ENCODE measurements at places on chromosomes 5 and 9. TPM values are rescaled to one million over a fixed set of nuclear protein-coding genes. Genes with fewer than 3 reads are reported as not detected.

DNA sequence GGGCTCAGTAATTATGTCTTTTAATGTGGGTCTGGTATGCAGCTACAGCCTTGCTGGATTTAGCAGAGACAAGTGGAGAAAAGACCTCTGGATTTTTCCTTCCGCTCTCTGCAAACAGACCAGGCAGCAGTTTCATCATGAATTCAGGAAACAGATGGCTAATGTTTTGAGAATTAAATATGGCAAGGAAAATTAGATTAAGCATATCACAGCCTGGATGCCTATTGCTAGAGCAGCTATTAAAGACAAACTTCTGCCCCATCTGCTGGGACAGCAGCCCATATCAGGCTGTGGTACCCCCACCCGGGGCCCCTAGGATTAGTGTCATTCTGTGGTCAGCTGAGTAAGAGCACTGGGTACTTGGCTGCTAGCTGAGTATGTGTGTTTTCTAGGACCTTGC, 6.2 kb downstream of the SKP2 start:
- no peak overlapping the region for H3K4me3 ChIP-seq
- no peaks in the 10 kb centered on the region for H3K36me3 ChIP-seq

DNA sequence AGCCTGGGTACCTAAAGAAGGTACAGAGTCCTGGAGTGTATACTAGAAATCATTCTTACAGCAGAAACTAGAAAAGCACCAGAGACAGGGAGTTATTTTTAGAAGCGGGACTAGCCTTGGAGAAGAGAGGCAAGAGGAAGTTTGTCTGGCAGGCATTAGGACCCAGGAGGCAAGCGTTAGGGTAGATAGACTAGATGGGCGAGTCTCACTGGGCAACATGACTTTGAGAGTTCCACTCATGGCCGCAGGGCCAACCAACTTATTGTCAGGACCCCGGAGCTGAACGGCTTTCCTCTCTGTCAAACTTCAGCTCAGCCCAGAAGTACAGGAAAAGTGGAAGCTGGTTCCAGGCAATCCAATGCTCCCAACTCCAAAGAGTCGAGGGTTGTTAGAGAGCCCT, 34.1 kb upstream of the NPR3 start:
- no peaks in the 10 kb centered on the region for H3K27me3 ChIP-seq
- H3K4me1 ChIP-seq: no peaks in the 10 kb centered on the region
- no peak for DNase-seq
- H3K4me3 ChIP-seq: no peak overlapping the region
- no peak overlapping the region for H3K27ac ChIP-seq

CARD6 gene
- total RNA-seq: 16.1 TPM

PCDHA11 gene
- total RNA-seq: 3.4 TPM

SEMA6A gene
- total RNA-seq: 33.9 TPM

DNA sequence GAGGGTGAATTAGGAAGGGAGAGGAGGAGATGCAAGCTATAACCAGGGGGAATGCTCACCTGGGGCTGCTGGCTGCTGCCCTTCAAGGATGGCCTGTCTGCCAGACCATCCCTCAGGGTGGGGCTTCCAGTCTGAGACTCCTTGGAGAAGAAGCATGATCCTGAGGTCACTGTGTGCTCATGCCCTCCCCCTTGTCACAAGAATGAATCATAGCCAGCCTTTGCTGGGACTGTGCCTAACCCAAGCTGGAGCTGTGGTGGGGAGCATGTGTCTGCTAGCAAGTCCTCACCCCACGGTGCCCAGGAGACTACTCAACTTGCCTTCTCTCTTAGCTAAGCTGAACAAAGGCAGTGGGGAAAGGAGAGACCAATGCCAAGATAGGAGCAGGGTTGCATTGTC, 463.6 kb downstream of the SPOCK1 start:
- no peaks in the 10 kb centered on the region for H3K4me1 ChIP-seq
- H3K36me3 ChIP-seq: no peaks in the 10 kb centered on the region
- H3K4me3 ChIP-seq: no peak overlapping the region
- no peaks in the 10 kb centered on the region for H3K27me3 ChIP-seq

TEX48 gene
- not detected for total RNA-seq

C9orf43 gene
- 0.66 TPM for total RNA-seq

- no peaks in the 10 kb centered on the region for H3K27me3 ChIP-seq
- no peaks in the 10 kb centered on the region for H3K4me1 ChIP-seq
- no peak for DNase-seq
- H3K36me3 ChIP-seq: no peaks in the 10 kb centered on the region
- no peak overlapping the region for H3K27ac ChIP-seq
Observed at GRCh38 chr5:11000515-11001353, 239.7 kb upstream of the DAP start.

NAA35 gene
- 21.0 TPM for total RNA-seq

PLEKHG4B gene
- total RNA-seq: not detected

DNA sequence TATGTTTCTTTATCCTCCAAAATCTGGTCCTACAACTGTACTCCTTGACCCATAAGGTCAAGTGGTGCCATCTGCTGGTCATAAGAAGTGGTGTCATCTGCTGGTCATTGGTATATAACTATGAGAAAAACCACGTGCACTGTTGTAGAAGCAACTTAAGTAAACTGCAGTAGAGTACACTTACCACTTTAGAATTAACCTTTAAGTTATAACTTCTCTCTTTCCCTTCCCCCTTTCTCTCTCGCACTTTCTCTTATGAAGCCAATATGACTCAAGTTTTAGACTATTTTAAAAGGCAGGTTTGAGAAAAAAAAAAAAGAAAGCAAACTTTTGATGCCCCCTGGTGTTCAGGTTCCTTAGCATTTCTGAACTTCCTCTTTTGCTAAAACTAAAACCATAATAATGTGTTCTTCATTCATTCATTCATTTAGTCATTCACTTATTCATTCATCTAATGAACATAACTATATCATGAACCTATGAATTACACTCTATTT, 12.8 kb upstream of the MTAP start:
- H3K4me3 ChIP-seq: no peak overlapping the region
- no peaks in the 10 kb centered on the region for H3K27me3 ChIP-seq
- DNase-seq: no peak
- H3K4me1 ChIP-seq: no peaks in the 10 kb centered on the region

- no peak for DNase-seq
- H3K27me3 ChIP-seq: no peaks in the 10 kb centered on the region
- no peak overlapping the region for H3K27ac ChIP-seq
- H3K36me3 ChIP-seq: no peaks in the 10 kb centered on the region
Observed at GRCh38 chr5:66796305-66797292, 200.4 kb downstream of the MAST4 start.

SPAAR gene
- 8.6 TPM for total RNA-seq

OR1Q1 gene
- not detected for total RNA-seq

CMYA5 gene
- total RNA-seq: 5.0 TPM

- no peak for DNase-seq
- no peak within 1 kb of the TSS for H3K27ac ChIP-seq
- no peaks in the 10 kb centered on the region for H3K27me3 ChIP-seq
- H3K4me3 ChIP-seq: no peak within 1 kb of the TSS
- no peaks in the 10 kb centered on the region for H3K36me3 ChIP-seq
- H3K4me1 ChIP-seq: no peaks in the 10 kb centered on the region
Observed at GRCh38 chr5:140840978-140841962, at the start of gene PCDHA8. PCDHA8 (plus strand) TSS chr5:140841187; CDS start chr5:140841322, 135 bp downstream.

FBXL7 gene
- 17.3 TPM for total RNA-seq

GAS1 gene
- total RNA-seq: 48.2 TPM

- H3K36me3 ChIP-seq: no peaks in the 10 kb centered on the region
- no peak overlapping the region for H3K4me3 ChIP-seq
- no peak for DNase-seq
- H3K27me3 ChIP-seq: no peaks in the 10 kb centered on the region
- no peak overlapping the region for H3K27ac ChIP-seq
Observed at GRCh38 chr5:17443333-17444130, 54.5 kb upstream of the TAF11L2 start.

GRCh38 chr5:7585807-7586206, 189.9 kb downstream of the ADCY2 start:
- no peaks in the 10 kb centered on the region for H3K27me3 ChIP-seq
- no peaks in the 10 kb centered on the region for H3K36me3 ChIP-seq
- H3K4me1 ChIP-seq: no peaks in the 10 kb centered on the region
- H3K27ac ChIP-seq: no peak overlapping the region
